SHP77 (cell line): ENCODE measurements at places on chromosomes 2 and 18.

DNA sequence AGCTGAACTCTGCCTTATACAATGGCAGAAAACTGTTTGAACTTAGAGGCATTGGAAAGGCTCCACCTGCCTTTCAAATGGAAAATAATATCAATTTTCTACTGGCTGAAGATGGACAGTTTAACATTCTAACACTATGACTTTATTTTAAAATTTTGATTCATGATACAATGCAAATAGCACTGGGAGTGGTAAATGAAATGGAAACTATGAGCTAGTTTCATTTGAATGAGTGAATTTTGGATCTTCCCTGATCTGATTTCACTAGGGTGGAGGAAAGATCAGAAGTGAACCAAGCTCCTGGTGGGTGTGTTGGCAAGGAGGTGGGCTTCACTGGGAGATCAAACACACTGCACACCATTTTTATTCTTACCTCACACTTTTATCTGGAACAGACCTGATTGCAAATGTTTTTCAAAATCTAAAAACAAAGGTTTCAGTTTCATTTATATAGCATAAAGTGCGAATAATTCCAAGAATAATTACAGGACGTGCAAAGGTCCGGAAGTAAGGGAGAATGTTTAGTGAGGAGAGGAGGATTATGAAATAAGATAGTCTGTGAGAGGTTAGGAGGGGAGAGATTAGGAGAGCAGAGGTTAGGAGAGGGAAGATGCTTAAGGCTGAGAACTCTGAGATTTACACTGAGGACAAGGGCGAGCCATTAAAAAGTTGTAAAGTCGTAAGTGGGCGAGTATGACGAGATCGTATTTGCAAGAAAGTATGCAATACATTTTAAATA lies 18.6 kb upstream of the MBP start:
- no peak for DNase-seq

DNA sequence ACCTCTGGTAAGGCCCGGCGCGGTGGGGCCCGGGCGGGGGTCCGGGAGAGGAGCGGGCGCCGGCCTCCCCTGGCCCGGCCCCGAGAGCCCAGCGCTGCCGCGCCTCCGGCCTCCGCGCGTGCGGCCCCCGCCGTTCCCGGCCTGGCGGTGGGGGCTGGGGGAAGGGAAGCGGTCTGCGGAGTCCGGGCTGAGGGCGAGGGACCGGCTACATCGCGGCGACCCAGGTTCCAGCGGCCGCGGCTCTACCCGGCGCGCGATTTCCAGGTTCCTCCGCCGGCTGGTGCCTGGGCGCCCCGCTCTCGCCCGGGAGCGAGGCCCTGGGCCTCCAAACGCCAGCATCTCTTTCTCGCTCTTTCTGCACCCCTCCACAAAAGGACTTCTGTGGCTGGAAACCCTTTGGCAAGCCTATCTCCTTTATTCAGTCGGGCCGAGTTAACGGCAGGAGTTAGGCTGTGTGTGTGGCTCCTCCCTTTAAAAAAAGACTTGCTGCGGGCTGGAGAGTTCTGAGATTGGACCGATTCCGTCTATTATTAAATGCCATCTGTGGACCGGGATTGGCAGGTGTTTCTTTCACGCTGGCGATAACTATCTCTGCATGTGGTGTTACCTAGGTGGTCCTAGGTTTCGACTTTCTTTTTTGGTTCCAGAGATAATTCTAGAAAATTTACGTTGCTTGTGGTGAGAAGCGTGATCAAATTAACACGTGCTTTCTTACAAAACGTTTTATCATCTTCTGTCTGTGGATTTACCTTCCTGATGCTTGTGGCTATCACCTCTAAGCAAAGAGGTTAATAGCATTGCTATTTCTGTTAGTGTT lies 592 bp downstream of the ME2 start:
- no peak for DNase-seq

GRCh38 chr2:181853696-181854095 lies 37.8 kb upstream of the ITPRID2 start:
- no peak for DNase-seq

DNA sequence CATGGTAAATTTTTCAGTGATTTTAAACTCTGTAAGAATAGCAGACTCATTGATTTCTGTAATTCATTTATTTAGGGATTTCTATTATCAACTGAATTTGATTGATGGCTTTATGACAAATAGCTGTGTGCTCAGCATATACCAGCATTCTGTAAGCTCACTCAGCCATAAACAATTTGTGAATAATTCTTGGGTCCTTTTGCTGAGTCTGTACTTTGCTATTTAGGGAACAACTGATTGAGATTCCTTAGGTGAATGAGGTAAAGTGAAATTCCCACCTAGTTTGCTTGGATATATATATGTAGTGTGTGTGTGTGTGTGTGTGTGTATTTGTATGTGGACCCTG lies 76.7 kb upstream of the CAVIN2 start:
- no peak for DNase-seq

GRCh38 chr18:69945220-69946114 lies 2.2 kb downstream of the CD226 start:
- DNase-seq: no peak

GRCh38 chr2:169573974-169574299 lies 272 bp upstream of the FASTKD1 start:
- DNase-seq: no peak

DNA sequence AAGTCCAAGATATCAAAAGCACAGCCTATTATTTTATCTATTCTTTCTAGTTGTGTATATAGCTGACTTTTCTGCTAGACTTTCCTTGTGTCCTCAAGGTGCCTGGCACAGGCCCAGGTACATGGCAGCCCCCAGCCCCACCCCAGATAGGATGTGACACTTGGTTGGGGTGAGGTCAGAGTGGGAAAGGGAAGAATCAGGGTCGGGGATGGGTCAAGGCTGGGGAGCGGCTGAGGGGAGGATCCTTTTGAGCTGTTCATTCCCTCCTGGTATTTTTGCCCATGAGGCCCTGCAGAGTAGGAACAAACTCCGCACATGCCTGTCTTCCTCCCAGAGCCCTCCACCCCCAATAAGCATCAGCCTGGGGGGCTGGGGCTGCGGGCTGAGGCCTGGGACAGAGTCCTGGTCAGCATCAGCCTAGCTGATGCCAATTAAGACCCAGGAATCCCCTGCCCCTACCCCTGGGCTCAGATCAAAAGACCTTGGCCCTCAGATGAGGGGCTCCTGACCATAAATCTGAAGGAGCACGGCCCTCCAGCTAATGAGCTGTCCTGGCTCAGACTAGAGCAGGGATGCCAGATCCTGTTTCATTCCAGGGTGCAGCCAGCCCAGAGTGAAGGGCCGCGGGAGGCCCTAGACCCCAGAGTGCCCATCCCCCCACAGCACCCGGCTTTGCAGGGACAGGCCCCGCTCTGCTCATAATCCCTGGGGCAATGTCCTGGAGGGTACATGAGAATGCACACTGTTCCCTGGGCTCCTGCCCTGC lies 85.3 kb downstream of the SDC1 start:
- no peak for DNase-seq

GRCh38 chr2:121524685-121525425 lies 5.8 kb upstream of the RNU4ATAC start:
- no peak for DNase-seq

GRCh38 chr2:75311521-75311920 lies 112.2 kb upstream of the TACR1 start:
- DNase-seq: no peak

DNA sequence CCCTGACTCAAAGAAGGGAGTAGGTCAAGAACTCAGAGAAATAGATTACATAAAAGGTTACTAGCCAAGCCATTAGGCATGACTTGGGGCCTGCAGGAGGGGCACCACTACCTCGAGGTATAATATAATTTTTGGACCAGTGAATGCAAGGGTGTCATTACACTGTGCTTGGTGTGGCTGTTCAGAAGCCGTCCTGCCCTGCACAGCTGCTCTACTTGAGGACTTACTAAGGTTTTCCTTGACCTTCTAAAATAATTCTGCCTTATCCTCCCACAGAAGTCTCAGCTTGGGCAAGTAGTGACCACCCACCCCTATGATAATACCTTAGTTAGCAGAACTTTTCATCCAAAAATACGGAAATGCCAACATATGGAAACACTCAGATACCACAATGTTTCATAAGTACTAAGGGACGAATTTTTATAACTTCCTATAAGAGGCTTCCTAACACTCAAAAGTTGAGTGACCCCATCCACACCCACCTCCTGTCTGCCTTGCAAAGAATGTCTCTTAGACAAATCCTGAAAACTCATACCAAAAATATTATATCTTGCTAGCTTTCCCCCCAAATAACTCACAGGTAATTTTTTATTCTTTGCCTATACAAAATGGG lies 17.7 kb upstream of the ATG16L1 start:
- DNase-seq: no peak

GRCh38 chr18:77001979-77002378 lies 130.6 kb downstream of the MBP start:
- DNase-seq: peak; percentile 12

GRCh38 chr2:53793821-53794220 lies 7.0 kb downstream of the ERLEC1 start:
- no peak for DNase-seq

- peak; percentile 1 for DNase-seq
Measured at GRCh38 chr2:147756069-147756468, 88.8 kb upstream of the ACVR2A start.

GRCh38 chr2:231900486-231900942 lies 25.7 kb downstream of the NPPC start:
- DNase-seq: peak; percentile 60

DNA sequence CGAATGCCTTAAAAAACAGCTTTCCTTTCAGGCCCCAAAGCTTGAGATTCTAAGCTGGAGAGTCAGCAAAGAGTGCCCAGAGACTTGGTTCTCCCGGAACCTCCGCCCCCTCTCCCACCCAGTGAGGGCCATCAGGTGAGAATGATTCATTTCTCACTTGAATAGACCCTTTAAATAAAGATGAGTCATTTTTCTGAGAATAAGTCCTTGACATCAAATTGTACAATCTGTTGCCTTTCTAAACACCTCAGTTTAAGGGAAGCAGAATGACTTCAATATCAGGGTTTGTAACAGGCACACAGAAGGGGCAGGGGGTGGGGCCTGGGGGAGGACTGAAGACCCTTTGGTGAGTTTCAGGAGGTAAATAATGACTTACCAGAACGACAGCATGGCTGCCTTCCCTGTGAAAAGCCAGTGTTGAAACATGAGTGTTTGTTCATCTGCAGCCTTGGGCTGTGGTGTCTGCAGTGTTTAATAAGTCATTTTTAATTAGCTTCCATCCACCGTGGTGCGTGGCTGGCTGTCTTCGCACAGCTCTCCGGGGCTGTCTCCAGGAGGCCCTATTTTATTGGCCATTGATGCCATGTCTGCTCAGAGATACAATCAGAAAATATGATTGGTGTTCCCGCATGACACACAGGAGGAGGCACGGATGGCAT lies 134.9 kb upstream of the ZNF236 start:
- DNase-seq: peak; percentile 65

- no peak for DNase-seq
Measured at GRCh38 chr2:24919506-24920097, 435 bp downstream of the ADCY3 start.

- DNase-seq: no peak
Measured at GRCh38 chr18:79597831-79598632, 81.6 kb upstream of the CTDP1 start.
